ENCODE measurements at places on chromosomes 2 and 18. TPM values are rescaled to one million over a fixed set of nuclear protein-coding genes. Genes with fewer than 3 reads are reported as not detected.

- no peak for DNase-seq
Observed at GRCh38 chr2:236250286-236250685, 13.9 kb downstream of the ASB18 start.

GRCh38 chr2:99279969-99280695 lies 20.9 kb downstream of the LYG1 start:
- DNase-seq, result no peak

DNA sequence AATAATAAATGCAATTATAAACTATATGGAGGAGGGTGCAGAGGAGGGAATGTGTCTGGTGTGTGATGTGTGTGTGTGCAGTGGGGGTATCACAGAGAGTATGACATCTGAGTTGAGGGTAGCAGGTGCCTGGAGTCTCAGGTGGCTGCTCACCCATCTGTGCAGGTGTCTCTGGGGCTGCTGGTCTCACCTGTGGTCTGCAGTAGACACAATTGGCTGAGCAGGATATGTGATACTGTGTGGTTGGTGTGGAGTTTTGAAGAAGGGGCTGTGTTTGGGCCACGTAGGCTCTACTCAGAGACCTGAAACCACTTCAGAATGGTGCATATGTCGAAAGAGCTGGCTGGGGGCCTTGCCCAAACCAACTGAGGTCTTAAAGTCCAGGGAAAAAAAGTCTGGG lies 17.0 kb downstream of the FABP1 start:
- no peak for DNase-seq

DNA sequence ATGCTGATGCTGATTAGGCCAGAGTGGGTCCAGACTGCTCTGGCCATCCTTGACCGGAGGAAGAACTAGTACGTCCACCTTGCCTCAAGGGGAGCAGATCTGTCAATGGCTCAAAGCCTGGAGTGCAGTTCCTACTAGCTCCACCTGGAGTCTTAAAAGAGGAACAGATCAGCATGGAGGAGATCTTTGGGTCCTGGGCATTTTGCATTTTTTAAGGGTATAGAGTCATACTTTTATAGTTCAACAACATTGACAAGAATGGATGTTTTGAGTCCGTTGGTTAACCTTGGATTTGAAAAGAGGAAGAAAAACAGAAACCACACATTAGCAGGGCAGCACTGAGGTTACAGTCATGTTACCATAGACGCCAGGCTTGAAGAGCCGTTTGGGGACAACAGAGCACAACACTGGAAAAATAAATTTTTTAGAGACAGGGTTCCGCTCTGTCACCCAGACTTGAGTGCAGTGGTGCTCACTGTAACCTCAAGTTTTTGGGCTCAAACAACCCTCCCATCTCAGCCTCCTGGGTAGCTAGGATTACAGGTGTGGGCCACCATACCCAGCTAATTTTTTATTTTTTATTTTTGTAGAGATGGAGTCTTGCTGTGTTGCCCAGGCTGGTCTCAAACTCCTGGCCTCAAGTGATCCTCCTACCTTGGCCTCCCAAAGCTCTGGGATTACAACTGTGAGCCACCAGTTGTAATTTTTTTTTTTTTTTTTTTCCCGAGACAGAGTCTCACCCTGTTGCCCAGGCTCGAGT lies 78.5 kb downstream of the PRKCE start:
- no peak for DNase-seq

The GAL3ST2 gene
- 0.23 TPM for total RNA-seq
